Cortex of kidney (tissue), 1 donor: ENCODE measurements at places on chromosomes 16 and 17.

DNA sequence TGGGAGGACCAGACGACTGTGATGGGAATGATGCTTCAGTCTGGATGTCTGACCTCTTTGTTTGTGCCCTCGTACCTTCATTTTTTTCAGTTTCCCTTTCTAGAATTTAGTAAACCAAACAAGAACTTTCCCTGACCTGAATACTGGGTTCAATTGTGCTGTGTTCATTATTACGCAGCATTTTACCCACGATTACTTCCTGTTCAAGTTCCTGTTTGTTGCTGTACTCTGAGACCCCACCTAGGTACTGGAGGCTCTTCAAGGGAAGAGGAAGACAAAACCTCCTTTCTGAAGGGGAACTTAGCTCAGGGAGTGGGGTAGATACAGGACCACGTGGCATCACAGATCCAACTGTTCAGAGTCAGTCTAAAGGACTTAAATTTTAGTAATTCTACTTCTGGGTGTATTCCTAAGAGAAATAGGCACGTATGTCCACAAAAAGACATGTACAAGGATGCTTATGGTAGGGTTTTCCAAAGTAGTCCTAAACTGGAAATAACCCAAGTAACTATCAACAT, 9.2 kb upstream of the PRKCB start:
- DNase-seq: no peak

DNA sequence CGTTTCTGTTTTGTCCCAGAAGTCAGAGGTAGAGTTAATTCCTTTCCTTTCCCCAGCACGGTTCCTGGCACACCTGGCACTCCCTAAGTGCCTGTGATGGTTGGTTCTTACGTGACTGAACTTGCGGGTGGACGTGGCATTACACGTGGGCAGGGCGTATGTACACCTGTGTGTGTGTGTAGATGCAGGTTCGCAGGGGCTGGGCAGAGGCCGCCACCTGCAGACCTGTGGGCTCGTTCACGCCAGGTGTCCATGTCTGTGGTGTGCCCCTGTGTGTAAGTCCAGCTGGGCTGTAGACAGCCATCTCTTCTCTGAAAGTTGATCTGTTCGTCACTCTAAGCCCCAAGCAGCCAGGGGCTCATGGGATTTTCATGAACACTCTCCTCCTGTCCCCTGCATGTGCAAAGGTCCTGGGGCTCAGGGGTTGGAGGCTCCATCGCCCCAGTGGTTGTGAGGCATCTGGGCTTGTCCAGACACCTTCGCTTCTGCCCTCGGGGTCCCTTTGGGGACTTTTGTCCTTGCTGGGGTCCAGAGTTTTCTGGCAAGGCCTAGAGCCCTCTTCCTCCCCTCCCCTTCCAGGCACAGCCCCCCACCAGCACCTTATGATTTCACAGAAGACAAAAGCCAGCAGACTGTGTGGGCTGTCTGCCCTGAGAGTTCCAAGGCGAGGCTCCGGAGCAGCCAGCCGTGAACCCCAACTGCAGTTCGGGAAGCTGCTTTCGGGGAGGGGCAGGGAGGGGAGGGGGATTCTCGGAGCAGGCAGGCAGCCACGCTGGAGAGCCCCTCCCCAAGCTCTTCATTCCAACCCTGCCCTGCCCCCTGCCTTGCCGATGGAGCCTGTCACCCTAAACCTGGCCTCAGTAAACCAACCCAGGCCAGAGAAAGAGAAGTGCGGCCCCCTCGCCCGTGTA, 5.4 kb upstream of the FSCN2 start:
- DNase-seq: no peak

- no peak for DNase-seq
These were observed 25.2 kb upstream of the AMZ2 start for GRCh38 chr17:68222606-68223005.

GRCh38 chr17:50661795-50662391, 27.2 kb downstream of the ABCC3 start:
- DNase-seq: no peak

DNA sequence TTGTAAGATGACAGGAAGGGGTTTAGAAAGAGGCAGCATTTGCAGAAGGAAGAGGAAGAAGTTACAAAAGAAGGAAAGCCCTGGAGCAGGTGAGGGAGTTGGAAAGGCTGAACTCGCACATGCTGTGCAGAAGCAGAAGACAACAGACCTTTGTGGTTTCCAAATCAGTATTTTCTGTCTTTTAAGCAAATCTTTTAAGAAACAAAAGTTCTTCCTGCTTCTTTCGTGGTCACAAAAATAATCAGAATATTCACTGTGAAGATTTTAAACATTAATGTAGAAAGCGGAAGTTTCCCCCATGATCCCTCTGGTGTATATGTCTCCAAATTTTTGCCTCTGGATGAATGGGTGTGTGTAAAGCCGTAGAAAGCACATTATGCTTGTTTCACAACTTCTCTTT, 25.8 kb downstream of the ZNRF1 start:
- no peak for DNase-seq

DNA sequence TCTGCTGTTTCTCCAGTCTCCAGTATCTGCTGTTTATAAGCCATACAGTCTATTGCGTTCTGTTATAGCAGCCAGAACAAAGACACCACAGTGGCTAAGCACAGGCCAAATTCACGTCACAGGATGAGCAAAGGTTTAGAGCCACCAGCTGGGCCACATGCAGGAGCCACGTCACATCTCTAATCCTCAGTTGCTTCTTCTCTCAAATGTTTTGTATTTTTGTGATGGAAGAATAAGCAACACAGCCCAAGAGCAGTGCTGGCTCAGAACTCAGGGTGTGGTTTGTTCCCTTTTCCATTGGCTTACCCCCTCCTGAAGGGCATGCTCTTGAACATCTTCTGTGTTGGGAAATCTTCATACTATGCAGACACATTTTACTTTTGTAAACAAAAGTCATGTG, 309.4 kb upstream of the CDH5 start:
- no peak for DNase-seq

DNA sequence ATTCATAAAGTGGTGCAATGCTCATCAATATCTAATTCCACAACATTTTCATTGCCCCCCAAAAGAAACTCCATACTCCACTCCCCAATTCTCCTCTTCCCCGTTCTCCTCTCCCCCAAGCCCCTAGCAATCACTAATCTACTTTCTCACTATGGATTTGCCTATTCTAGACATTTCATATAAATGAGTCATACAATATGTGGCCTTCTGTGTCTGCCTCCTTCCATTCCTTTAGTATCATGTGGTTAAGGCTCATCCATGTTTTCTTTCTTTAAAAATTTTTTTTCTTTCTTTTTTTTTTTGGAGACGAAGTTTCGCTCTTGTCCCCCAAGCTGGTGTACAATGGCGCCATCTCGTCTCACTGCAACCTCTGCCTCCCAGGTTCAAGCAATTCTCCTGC, 56.3 kb upstream of the HAS3 start:
- no peak for DNase-seq

GRCh38 chr17:4856271-4856936, 23.3 kb downstream of the MINK1 start:
- no peak for DNase-seq

GRCh38 chr16:76446251-76446650, 169.1 kb downstream of the CNTNAP4 start:
- DNase-seq: no peak

GRCh38 chr16:9837481-9837880, 344.7 kb downstream of the GRIN2A start:
- no peak for DNase-seq

GRCh38 chr16:86059253-86060171, 160.6 kb downstream of the IRF8 start:
- DNase-seq: no peak

- DNase-seq: no peak
These were observed 26.2 kb downstream of the NSMCE1 start for GRCh38 chr16:27242398-27242797.

DNA sequence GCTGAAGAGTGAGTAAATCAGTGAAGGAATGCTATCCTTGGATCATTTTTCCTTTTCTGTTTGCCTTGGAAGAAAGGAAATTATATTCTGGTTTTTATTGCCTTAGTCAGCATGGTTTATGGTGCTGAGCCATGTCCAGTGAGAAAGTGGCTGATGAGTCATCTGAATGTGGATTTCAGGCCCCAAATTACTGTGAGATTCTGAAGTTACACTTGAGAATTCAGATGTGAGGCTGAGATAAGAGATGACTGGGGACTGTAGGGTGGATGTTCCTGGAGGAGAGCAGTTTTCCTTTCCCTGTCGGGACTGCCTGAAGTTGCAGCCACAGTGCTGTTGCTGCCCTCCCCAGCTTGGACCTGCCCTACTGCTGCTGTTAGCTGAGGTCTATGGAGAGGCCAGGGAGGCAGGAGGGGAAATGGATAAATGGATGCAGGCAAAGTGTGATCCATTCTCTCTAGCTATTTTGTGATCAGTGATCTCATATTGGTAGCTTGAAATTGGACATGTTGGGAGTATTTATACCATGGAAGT, 4.2 kb upstream of the MAP3K14 start:
- no peak for DNase-seq

- no peak for DNase-seq
These were observed 134.7 kb downstream of the KCNJ12 start for GRCh38 chr17:21510686-21511362.

GRCh38 chr16:80027007-80027965, 426.7 kb upstream of the MAF start:
- DNase-seq: no peak

DNA sequence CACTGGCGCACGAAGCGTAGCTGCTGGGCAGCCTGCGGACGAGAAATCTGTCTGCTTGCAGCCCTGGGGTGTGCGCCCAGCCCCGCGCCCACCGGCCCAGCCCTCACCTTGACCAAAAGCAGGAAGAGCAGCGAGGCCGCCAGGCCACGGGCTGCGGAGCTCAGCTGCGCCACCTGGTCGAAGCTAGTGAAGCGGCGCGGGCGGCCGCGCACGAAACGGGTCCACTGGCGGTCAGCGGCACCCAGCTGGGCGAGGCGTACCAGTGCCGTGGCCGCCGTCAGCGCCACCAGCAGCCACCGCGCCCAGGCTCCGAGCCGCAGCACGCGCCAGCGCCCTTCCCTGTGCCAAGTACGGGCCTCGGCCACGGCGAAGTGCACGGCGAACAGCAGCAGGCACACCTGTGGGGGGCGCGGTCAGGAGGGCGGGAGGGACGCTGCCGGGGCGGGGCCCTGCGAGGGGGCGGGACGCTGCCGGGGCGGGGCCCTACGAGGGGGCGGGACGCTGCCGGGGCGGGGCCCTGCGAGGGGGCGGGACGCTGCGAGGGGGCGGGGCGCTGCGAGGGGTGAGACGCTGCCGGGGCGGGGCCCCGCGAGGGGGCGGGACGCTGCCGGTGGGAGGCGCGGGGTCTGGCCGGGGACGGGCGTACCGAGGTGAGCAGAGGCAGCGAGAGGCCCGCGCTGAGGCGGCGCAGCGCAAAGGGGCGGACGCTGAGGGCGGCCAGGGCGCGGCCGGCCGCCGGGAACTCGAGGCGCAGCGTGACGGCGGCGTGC, 43.2 kb downstream of the TSC2 start:
- peak; percentile 51 for DNase-seq

- DNase-seq: no peak
These were observed 103.7 kb downstream of the NPIPB5 start for GRCh38 chr16:22614271-22614947.

DNA sequence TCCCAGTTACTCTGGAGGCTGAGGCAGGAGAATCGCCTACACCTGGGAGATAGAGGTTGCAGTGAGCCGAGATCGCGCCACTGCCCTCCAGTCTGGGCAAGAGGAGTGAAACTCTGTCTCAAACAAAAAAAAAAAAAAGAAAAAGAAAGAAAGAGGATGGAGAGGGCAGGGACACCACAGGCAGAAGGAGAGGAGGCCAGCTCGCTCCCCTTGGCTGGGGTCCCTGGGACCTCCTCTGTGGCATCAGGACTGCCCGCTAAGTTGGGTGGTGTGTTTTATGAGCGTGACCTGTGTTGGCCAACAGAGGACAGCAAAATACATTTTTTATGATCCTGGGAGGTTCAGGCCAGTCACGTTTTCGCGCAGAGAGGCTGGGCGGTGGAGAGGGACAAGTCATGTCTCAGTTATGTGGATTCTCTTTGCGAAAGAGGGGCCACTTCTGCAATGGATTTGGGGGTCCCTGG, 229.6 kb downstream of the MRTFB start:
- no peak for DNase-seq

GRCh38 chr16:77652399-77652798, 69.9 kb upstream of the NUDT7 start:
- DNase-seq: no peak

DNA sequence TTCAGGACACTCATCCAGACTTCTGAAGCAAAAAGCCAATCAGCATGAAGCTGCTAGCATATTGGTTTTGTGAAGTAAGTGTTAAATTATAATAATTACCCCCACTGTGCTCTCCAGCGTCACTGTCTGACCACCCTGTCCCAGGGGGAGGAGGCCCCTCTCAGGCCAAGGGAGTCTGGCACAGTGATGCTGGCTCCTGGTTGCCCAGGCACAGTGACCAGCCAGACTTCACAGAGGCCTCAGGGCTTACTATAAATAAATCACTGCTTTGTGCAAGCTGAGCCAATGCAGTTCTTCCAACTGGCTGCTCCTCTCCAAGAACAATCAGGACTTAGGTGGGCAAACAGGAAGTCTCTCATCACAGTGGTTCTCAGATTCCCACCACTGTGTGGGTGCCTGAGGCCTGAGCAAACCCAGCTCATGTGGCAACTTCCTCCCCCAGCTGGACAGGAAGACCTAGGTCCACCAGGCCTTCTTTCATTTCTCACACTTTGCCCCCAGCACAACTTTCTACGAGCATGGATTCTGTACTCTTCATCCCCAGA, 1.7 kb upstream of the DBNDD1 start:
- DNase-seq: no peak

DNA sequence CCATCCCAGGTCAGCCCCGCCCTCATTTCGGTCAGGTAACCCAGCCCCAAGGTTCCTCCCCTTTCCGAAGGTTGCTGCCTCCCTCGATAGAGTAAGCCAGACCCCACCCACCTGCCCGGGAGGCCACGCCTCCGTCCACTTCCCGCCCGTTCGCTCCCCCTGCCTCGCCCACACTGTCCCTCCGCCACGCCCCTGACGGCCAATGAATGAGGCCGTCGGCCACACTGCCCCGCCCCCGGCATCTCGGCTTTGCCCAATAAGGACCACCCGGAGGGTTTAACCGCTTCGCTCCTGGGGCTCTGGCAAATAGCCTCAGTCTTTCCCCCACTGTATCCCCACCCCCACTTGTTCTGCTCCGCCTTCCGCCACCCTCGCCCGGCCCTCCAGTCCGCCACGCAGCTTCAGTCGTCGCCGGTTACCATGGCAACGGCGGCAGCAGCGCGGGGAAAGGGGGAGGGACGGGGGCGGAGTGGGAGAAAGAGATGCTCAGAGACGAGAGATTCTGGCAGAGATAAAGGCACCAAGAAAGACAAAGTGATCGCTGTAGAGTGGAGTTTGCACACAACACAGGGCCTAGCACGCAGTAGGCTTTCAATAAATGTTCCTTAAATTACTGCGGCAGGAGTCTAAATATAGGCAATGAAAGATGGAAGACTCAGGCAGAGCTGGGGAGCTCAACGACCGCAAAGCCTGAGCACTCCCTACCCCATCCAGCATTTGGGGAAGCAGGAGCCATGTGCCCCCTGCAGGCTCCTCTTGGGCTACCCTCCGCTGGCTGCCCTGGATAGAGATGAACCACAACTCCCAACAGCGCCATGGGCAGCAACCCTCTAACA, 5.1 kb downstream of the DLG4 start:
- DNase-seq: no peak

GRCh38 chr16:30637944-30638343, 12.8 kb upstream of the PRR14 start:
- no peak for DNase-seq
